ENCODE measurements at places on chromosomes 1 and 21.

DNA sequence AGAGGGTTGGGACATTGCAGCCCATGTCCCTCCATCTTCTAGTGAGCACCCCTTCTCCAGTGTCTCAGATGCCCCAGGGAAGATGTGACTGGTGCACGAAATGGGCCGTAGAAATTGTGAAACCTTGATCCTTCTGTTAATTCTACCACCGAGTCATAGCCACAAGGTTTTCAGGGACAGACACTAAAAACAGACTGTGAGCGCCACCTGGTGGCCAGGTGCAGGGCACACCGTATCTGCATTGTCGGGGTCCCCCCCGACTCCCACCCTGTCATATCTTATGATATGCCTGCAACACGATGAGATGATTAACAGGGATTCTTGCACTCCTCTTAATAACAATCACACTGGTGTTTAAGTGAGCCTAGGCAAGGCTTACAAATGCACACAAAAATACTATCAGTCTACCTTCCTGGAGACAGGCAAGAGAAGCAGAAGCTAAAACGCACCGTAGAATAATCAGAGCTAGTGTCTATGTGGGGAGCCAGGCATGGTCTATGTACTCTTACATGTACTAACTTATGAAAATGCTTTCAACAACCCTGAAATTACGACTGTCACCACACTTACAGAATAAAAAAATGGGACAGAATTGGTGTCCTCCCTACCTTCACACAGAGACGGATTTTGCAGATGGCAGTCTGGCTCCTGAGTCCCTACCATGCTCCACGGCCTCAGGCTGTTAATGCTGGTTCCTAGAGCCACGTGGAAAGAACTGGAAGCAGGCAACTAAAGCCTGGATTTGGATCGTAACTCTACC, 57.9 kb downstream of the FHAD1 start:
- no peak for DNase-seq

DNA sequence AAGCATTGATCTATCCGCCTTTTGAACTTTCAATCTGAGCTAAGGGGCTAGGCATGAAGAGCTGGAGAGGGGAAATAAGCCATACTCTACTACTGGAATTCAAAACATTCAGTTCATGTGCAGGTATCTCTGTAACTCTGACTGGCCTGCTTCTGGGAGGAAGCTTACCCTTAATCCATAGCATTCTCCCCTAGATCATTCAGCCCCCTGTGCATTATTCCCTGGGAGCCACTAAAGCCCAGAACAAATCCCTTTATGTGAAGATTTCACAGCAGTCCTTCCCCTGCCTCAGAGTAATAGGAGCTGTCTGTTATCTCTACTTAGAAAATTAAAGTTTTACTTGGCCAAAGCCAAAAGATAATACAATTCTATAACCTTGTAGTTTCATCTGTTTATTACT, 300.7 kb downstream of the SEC16B start:
- no peak for DNase-seq

DNA sequence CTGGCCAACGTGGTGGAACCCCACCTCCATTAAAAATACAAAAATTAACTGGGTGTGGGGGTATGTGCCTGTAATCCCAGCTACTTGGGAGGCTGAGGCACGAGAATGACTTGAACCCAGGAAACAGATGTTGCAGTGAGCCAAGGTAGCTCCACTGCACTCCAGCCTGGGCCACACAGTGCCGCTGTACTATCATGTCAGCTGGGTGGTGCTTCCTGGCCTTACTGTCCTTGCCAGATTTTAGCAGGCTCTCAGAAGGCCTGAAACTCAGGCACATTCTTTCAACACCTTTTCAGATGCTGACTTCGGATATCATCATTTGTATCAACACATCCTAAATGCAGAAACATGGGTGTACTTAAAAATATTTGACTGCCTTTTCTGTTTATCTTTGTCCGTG, 31.6 kb upstream of the NBL1 start:
- no peak for DNase-seq

GRCh38 chr1:182002570-182002969, 58.9 kb downstream of the ZNF648 start:
- no peak for DNase-seq

- DNase-seq: no peak
Measured at GRCh38 chr1:46496505-46496904, 6.9 kb downstream of the DMBX1 start.

- DNase-seq: no peak
Measured at GRCh38 chr1:218395916-218396315, 50.8 kb downstream of the TGFB2 start.

All from SHP77 treated with DMSO at 0.1 percent for 48 hours (cell line).